Heart right ventricle (tissue), 16 donors: ENCODE measurements at places on chromosomes 16 and 17. TPM values are rescaled to one million over a fixed set of nuclear protein-coding genes. Genes with fewer than 3 reads are reported as not detected.
A peak's percentile ranks its signal among the peaks of the same experiment; 100 is the strongest.

DNA sequence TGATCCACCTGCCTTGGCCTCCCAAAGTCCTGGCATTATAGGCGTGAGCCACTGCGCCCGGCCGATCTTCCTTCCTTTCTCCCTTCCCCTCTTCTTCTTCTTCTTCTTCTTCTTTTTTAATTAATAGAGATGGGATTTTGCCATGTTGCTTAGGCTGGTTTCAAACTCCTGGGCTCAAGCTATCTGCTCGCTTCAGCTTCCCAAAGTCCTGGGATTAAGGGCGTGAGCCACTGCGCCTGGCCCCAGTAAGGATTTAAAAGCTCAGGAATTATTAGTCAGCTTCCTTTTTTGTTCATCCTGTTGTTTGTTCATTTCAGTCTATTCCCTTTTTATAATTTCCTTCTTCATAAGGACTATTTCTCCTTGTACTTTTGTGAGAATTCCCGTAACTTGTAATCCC, 32.7 kb upstream of the LRRC37A start:
- DNase-seq, result no peak
- H3K27me3 ChIP-seq, result no peaks in the 10 kb centered on the region
- no peak overlapping the region for H3K4me3 ChIP-seq
- no peak overlapping the region for H3K27ac ChIP-seq

Gene KIF19
- 0.29 TPM for polyA plus RNA-seq

Gene CDH11
- polyA plus RNA-seq, result 1.7 TPM

- no peak for DNase-seq
- H3K4me3 ChIP-seq, result no peak overlapping the region
- H3K27ac ChIP-seq, result no peak overlapping the region
- H3K27me3 ChIP-seq, result no peaks in the 10 kb centered on the region
Measured at GRCh38 chr16:19858340-19859018, 26.2 kb downstream of the GPRC5B start.

DNA sequence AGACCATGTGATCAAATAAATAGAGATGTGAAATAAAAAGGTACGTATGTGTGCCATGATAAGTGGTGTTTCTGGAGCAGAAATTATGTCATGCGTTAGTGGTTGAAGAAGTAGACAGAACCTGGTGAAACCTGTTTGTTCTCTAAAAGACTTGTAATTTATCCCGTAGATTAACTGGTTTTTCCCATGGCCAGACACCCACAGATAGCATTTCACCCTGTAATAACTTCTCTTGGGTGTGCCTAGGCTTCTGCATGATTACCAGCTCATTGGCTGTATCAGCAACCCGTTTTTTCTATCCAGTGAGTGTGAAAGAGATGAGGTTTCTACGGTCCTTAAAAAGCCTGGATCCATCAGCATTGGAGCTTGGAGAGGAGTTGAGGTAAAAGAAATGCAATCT, 471.3 kb downstream of the NPIPA7 start:
- no peaks in the 10 kb centered on the region for H3K27me3 ChIP-seq
- DNase-seq, result no peak
- no peak overlapping the region for H3K4me3 ChIP-seq
- H3K27ac ChIP-seq, result no peak overlapping the region
- H3K4me1 ChIP-seq, result no peaks in the 10 kb centered on the region

DNA sequence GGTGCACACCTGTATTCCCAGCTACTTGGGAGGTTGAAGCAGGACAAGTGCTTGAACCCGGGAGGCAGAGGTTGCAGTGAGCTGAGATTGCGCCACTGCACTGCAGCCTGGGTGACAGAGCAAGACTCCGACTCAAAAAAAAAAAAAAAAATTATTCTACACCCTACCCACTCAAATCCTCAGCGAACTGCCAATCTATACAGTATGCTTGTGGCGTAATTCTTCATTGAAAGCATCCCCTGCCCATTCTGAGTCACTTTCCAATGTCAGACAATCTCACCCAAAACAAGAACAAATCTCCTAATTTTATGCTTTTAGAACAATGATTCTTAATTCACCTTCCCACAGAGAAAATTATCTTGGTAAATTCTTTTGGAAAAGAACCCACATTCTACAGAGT, 12.0 kb downstream of the AMFR start:
- no peaks in the 10 kb centered on the region for H3K27me3 ChIP-seq
- DNase-seq, result no peak
- peaks cover 57% of the 10 kb centered on the region for H3K36me3 ChIP-seq
- no peak overlapping the region for H3K4me3 ChIP-seq

- no peaks in the 10 kb centered on the region for H3K27me3 ChIP-seq
- no peak for DNase-seq
- H3K36me3 ChIP-seq, result no peaks in the 10 kb centered on the region
Measured at GRCh38 chr17:34347063-34347462, 9.2 kb upstream of the CCL13 start.

Gene PIGS
- polyA plus RNA-seq, result 9.0 TPM

DNA sequence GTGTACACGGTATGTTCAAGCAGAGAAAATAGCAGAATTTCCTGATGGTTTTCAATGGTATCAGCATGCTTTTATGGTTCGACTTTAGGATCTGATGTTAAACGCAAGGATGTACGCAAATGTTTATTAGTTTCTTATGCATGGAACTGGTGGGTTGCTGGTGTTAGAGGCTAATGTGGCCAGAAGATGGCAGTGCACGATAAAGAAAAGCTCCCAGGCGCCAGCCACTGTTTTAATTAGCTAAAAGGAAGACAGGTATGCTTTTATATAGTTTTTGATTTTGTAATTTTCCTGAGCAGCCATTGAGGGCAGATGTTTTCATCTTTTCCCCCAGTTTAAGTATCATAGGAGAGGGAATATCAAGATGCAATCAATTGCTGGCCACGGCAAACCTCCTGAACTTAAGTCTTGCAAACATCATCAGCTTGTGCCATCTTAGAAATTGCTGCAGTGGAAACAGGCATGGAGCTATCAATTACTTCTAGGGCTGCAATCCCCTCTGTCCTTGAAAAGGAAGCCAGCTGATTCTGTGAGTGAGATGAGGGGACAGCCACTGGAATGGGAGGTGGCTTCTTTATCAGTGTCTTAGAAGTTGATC, 648.5 kb upstream of the RBFOX1 start:
- H3K4me1 ChIP-seq, result no peaks in the 10 kb centered on the region
- H3K27ac ChIP-seq, result no peak overlapping the region
- H3K36me3 ChIP-seq, result no peaks in the 10 kb centered on the region
- H3K4me3 ChIP-seq, result no peak overlapping the region
- no peaks in the 10 kb centered on the region for H3K27me3 ChIP-seq
- DNase-seq, result no peak

DNA sequence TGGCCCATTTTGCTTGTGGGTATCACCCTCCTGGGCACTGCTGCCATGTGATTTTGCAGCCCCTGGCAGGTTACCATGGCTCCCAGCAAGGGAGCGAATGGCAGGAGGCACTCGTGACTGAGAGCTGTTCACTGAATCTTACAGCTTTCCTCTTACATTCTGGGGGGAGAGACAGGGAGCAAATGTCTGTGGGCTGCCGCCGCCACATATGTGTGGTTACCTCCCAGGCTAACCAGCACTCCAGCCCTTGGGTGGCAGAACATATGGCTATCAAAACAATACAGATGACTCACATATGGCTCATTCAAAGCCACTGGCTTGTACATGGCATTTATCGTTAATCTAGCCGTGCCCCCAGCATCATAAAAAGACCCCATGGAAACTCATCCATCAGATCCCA, 19.8 kb downstream of the GTF3C1 start:
- H3K36me3 ChIP-seq, result peaks cover 100% of the 10 kb centered on the region
- DNase-seq, result no peak
- H3K4me3 ChIP-seq, result no peak overlapping the region
- no peaks in the 10 kb centered on the region for H3K27me3 ChIP-seq
- peak overlapping the region; percentile 30 for H3K27ac ChIP-seq
- H3K4me1 ChIP-seq, result peaks cover 42% of the 10 kb centered on the region

DNA sequence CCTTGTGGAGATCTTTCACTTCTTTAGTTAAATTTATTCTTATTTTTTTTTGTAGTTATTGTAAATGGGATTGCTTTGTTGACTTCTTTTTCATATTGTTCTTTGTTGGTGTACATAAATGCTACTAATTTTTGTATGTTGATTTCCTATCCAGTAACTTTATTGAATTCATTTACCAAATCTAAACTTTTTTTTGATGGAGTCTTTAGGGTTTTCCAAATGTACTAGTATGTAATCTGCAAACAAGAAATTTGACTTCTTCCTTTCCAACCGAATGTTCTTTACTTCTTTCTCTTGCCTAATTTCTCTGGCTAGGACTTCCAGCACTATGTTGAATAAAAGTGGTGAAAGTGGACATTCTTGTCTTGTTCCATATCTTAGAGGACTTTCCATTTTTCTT, 41.8 kb upstream of the NACA2 start:
- H3K27me3 ChIP-seq, result peaks cover 10% of the 10 kb centered on the region
- H3K36me3 ChIP-seq, result no peaks in the 10 kb centered on the region
- no peak for DNase-seq
- no peaks in the 10 kb centered on the region for H3K4me1 ChIP-seq

DNA sequence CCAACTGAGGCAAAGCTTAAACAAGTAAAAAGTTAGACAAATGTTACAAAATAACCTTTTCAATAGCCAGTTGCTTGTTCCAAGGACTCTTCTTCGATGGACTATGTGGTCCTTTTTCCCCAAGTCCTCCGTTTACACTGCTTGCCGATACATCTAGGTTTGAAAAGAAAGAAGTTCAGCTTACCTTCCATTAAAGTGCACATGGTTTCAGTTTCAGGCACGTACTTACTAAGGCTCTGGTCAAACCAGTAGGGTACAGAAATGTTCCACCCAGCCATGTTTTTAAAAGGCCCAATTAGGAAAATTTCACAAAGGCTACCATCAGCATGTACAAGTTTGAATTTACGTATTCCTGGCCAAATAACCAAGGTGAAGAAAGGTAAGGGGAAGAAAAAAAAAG, 2.1 kb downstream of the SRSF2 start:
- no peaks in the 10 kb centered on the region for H3K27me3 ChIP-seq
- H3K4me3 ChIP-seq, result peak overlapping the region; percentile 97
- peak overlapping the region; percentile 99 for H3K27ac ChIP-seq
- no peak for DNase-seq
- H3K4me1 ChIP-seq, result peaks cover 75% of the 10 kb centered on the region

- no peaks in the 10 kb centered on the region for H3K27me3 ChIP-seq
- H3K4me3 ChIP-seq, result no peak overlapping the region
- H3K27ac ChIP-seq, result no peak overlapping the region
- no peaks in the 10 kb centered on the region for H3K36me3 ChIP-seq
Measured at GRCh38 chr17:33234930-33235685, 58.0 kb downstream of the ASIC2 start.
